Renal cortex interstitium (tissue), 15 donors: ENCODE measurements at places on chromosomes 6 and 20. TPM values are rescaled to one million over a fixed set of nuclear protein-coding genes. Genes with fewer than 3 reads are reported as not detected.

Gene OR2J2
- not detected for polyA plus RNA-seq

DNA sequence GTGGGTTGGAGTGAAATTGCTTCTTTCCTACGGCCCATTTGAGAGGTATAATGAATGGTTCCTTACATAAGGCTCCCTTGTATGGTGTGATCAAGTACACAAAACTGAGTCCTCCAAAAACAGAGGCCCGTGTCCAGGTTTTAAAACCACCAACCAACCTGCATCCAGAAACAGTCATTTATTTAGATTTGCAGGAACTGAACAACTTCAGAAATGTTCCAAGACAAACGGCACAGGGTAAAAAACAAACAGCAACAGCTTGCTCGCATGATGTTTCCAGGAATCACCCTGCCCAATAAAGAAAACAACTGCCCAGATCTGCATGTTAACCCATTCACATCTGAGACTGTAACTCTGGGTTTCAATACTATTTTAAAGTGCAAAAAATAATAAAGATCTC, 40.2 kb upstream of the TRAM2 start:
- no peak for DNase-seq

Gene FHL5
- 0.28 TPM for polyA plus RNA-seq

Gene PRR18
- polyA plus RNA-seq = 0.22 TPM

GRCh38 chr6:7859591-7859990, 51.0 kb downstream of the TXNDC5 start:
- DNase-seq = no peak

DNA sequence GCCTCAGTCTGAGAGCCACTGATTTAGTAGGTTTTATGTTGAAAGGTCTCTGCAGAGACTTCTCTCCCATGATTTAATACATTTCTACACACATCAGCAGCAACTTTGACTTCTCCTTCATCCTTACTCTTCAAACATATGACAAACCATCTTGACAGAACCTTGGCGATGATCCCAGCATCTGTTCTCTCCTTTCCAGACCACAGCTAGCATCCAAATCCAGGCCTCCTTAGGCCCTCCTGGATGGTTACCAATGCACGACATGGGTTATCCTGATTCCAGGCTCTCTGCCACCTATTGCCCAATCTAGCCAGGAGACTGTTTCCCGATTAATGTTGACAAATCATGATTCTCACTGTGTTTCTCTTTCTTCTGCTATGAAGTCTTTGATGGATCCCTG, 16.8 kb downstream of the LAMA4 start:
- no peak for DNase-seq

- DNase-seq = no peak
These were observed 30.8 kb downstream of the SLC2A10 start for GRCh38 chr20:46740214-46740609.

Gene CTAGE9
- 0.18 TPM for polyA plus RNA-seq

GRCh38 chr6:5529015-5529414, 267.7 kb downstream of the FARS2 start:
- DNase-seq = no peak

DNA sequence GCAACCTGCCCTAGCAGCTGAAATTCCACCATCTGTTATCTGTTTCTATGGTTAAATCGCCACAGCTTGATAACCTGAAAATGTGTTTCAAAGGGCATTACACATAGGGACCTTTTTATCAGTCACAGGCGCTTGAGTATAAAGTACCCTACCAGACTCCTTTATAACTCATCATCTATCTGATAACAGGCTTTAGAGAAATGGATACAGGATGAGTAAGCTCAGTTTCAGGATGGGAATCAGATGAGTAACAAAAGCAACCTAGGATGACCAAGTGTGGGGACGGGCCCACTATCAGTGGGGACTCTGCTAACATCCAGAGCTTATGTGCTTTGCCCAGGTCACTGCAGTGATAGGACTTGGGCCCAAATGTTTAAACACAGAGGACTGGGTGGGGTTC, 75.6 kb downstream of the PRND start:
- DNase-seq = no peak

GRCh38 chr20:47071646-47072185, 177.1 kb downstream of the EYA2 start:
- no peak for DNase-seq

DNA sequence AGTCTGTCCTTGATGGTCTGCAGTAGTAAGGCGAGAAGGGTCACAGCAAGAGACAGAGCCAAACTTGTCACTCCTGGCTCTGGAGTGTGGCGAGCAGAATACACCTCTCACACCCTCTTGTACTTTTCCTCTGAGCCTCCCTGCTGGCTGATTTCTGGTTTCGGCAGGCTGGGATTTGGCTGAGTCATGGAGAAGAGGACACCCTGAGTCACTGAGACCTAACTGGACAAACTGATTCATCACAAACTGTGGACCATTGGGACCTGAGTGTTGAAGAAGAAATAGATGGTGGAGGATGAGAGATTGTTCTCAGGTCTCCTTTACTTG, 101.7 kb downstream of the F13A1 start:
- DNase-seq = no peak

Gene CCM2L
- polyA plus RNA-seq = 8.1 TPM

Gene LGSN
- polyA plus RNA-seq = 0.52 TPM

DNA sequence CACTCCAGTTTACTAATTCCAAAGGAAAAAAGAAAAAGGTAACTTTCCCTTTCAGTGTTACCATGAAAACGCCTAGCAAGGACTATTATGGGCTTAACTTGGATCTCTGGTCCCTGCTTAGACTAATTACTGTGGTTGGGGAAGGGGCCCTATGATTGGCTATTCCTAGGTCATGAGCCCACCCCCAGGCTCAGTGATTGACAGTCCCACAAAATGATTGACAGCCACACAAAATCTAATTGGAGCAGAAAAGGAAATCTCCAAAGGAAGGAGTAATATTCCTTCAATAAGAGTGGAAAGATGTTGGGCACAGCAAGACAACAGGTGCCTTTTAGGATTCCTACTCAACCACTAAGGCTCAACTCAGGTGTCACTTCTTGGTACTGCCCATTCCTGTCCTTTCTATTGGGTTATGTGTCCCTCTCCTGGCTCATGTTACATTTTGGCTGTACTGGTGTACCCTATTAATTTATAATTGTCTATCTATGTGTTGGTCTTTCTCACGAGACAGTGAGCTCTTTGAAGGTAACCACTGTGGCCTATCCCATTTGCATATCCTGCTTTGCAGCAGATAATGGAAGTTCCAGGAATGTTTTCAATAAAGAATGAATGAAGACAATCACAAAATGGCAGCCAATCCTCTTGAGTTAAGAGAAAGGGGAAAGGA, 5.5 kb upstream of the UTRN start:
- no peak for DNase-seq

GRCh38 chr6:49826743-49827406, 39.5 kb downstream of the CRISP1 start:
- no peak for DNase-seq

DNA sequence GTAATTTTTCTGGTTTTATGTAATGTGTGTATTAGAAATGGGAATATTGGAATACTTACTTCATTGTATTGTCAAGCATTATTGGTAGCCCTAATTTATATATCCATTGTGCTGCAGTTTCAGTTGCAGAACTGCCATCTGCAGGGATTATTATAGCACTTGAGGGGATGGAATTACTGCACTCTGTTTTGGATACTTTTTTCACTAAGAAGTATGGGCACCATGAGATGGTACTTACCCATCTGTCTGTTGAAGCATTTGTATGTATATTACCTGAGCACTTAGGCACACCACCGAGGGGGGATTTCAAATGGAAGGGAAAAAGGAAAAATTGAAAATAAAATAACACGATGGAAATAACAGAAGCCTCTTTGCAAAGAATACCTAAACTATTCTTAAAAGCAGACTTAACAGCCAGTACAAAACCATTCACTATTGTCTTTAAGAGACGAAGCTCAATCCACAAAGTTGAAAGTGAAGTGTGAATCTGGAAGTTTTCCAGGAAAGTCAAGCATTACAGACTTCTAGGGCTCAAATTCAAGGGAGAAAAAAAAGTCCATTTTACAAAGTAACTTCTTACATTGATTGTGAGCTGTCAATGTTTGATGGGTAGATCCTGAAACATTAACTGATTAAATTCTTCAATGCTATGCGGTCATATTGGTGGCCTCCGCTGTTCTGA, 318.7 kb downstream of the SOX4 start:
- no peak for DNase-seq

- no peak for DNase-seq
These were observed 55.2 kb upstream of the CBLN4 start for GRCh38 chr20:56060486-56060885.

DNA sequence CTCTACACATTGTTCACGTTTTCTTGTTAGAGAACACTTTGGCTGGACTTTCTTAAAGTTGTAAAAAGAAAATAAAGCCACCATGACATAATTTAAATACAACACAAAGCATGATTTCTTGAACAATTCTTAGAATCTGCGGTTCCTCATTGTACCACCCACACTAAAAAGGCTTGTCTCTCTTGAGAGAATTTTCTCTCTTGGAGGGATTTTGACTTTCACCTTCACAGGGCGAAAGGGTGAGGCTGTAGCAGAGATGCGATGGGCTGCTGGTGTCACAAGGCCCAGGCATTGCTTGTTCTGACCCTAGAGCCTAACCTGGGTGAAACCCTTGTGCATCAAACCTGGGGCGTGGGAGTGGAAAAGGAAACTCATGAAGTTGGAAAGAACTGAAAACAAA, 122.7 kb upstream of the RIPOR2 start:
- DNase-seq = no peak

Gene CEP85L
- 6.4 TPM for polyA plus RNA-seq

Gene RGL2
- 134 TPM for polyA plus RNA-seq

DNA sequence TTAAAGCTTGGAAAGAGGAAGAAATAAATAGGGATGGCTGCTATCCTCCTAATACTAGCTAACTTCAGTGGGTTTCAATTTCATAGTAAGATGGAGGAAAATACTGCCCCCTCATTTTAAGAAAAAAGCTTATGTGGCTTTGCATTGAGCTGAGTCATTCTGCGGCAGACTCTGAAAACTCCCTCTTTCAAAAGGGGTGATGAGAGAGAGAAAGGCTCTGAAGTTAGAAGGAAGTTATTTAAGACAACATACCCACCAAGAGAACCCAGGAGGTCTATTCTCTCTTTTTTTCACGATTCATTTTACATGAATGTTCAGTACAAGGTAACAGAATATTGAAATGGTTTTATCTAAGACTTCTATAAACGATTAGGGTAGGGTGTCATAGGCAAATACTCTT, 4.5 kb downstream of the PRDM13 start:
- no peak for DNase-seq

Gene LY6G6F
- polyA plus RNA-seq = 0.44 TPM

Gene ZC2HC1B
- polyA plus RNA-seq = not detected

DNA sequence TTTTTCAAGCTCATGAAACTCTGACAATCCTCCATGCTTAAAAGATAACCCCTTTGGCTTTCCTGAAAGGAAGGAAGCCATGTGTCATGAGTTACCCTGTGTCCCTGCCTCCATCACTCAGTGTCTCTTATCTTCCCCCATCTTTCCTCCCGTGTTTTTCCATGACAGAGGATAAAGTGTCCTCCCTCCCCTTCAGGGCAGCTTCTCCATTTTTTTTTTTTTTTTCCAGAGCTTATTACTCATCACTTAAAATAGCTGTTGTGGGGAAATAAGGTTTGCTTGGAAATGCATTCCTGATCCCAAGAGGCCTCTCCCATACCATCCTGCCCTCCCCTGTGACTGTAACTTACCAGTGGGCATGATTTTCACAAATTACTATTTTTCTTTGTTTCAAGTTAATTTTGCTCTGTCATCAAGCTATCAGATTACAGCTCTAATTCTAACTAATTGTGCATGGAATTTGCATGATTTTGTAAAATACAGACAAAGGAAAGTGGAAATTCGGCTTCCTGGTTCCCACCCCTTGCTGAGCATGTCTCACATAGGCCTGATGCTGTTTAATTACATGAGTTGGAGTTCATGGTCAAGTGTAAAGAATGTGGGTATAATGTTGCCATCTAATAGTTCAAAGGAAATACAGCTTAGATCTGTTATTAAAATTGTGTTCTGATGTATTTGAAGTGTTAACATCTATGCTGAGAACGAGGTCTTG, 614.5 kb upstream of the FLRT3 start:
- DNase-seq = no peak

DNA sequence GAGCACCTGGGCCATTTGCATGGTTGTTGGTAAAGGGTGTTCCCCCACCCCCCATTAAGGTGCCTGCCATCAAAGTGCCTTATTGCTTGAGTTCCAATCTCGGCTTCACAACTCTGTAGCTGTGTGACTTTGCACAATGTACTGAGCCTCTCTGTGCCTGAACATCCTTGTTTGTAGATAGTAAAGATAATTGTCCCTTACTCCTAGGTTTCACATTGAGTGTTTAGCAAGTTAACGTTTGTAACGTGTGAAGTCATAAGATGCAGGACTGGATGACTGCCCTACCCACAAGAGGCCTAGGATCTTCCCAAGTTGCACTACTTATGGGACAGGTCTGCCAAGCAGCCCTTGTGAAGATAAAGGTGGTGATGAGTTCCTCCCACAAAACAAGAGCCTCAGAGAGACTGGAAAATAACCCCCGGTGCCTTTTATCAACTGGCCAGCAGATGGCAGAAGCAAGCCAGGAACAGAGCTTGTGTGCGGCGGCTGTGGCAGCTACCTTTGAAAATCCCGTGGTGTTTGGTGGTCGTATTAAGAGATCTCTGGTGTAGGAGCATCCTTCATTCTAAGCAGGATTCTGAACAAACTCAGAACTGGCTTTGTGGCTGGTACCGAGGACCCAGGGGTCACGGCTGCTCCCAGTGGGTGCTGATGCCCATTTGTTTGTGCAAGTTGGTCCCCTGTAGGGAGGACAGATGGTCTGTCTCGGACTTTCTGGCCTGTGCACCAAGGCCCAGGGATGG, 99.1 kb downstream of the CDH26 start:
- DNase-seq = peak; percentile 57

DNA sequence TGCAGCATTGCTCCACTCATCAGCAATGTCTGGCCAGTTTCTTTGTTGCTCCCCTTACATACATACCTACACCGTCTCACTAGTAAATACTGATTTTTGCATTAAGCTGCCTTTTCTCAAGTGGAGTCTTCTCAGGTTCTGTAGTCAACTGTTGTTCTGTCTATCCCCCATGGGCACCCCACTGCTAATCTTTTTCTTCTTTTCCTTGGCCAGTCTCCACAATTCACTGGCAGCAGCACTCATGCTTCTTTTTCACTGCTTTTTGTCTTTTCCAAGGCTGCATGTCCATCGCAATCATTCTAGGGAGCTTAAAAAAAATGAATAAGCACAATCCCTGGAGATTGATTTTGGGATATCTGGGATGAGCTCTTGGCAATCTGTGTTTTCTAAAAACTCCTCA, 10.3 kb upstream of the ERVFRD-1 start:
- DNase-seq = no peak

Gene CALHM4
- 0.88 TPM for polyA plus RNA-seq

DNA sequence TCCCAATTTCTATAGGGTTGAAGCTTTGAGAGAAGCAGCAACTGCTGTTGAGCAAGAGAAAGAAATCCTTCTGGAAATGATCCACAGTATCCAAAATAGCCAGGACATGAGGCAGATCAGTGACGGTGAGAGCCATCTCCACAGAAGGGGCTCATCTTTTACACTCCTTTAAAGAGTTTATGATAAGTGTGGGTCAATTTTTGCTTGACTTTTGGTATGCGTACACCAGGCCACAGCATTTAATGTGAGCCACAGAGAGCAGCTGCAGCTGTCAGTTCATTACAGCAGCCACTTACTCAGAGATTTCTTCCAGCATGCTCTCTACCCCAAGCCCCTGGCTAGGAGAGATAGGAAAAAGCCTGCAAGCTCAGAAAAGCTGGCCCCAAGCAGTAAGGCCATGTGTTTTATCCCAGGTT, 9.9 kb downstream of the BAG2 start:
- no peak for DNase-seq
